ENCODE measurements at places on chromosomes 5 and 9. TPM values are rescaled to one million over a fixed set of nuclear protein-coding genes. Genes with fewer than 3 reads are reported as not detected.

GRCh38 chr9:120161776-120162175 lies 418.2 kb downstream of the CDK5RAP2 start:
- DNase-seq = no peak

GRCh38 chr5:9140711-9141110 lies 405.2 kb downstream of the SEMA5A start:
- DNase-seq = no peak

DNA sequence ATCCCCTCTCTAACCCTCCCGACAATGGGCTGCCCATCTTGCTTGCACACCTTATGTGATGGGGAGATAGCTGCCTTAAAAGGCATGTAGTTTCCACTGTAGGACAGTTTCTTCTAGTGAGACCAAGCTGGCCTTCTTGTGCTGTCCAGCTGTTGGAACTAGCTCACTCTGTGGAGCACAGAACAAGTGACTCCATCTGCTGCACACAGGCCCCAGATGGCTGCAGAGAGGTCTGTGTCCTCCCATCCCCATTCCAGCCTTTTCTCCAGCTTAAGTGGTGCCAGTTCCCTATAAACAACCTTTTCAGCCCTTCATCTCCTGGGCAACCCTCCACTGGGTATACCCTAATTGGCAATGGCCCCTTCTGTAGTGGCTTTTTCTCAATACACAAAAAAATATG lies 18.7 kb upstream of the PSD2 start:
- DNase-seq = no peak

MARCHF11 gene
- total RNA-seq = 26.6 TPM

DNA sequence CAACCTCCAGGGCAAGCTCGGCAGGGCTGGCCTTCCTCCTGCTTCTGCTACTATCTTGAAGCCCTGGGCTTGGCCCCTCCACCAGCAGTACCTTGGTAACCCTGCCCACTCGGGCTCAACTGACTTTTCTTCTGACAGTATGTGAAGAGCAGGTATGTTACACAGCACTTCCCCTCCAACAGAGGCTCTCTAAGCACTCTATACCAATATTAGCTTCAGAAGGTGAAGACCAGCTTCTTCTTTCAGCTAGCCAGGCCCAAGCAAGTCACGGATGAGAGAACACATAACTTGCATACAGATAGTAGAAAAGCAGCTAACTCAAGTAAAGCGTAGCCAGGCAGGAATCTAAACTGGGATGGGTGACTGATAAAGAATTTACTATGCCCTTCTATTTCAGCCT lies 64.3 kb downstream of the FEM1C start:
- DNase-seq = no peak

DNA sequence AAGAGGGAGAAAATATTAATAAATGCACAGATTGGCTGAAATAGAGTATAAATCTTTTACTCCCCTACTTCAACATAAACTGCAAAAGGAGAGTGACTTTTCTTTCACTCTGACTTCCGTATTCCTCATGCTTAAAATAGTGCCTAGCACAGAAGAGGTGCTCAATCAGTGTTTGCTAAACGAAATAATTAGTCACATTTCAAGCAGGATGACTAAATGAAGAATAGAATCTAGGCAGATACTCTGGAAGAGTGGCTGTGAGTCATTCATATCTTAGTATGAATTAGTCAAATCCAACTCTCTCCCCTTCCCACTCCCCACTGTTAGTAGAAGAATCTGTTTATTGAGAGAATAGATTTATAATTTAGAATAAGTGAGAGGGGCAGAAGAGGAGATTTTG lies 4.8 kb downstream of the CD274 start:
- DNase-seq = no peak

GRCh38 chr9:131722255-131722654 lies 17.6 kb downstream of the RAPGEF1 start:
- no peak for DNase-seq

SMIM33 gene
- not detected for total RNA-seq

DNA sequence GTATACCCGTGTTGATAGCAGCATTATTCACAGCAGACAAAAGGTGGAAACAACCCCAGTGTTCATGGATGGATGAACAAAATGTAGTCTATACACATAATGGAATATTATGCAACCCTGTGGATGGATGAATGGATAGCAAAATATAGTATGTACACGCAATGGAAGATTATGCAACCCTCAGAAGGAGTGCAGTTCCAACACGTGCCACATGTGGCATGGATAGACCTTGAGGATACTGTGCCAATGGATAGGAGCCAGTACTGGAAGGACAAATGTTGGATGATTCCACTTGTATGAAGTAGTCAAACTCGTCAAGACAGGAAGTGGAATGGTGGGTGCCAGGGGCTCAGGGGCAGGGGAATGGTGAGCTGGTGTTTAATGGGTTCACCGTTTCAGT lies 44.9 kb downstream of the PLEKHG4B start:
- no peak for DNase-seq

GRCh38 chr5:54985301-54986268 lies at the start of gene ESM1:
ESM1 (minus strand) TSS chr5:54985593; CDS start chr5:54985517, 76 bp downstream.
- DNase-seq = no peak

DNA sequence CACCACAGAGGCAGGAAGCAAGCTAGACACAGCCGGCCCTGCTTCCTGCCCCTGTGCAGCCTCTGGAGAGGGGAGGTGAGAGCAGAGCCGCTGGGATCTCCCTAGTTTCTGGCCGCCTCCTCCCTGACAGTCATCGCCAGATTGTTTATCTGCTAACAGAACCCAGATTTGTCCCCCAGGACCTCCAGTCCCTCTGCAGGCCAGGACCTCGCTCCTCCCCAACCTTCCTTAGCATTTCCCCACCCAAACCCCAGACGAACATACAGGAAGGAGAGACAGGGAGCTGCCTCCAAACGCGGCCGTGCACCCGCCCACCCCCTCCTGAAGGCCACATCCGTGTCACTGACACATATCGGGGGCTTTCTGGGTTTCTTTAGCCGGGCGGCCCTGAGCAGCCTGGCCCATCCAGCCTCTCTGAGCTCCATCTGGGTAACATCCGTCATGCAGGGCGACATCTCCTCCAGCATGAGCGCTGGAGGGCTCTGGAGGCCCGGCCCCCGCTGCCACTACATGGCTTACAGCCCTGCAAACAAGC lies 47.5 kb downstream of the DBH start:
- no peak for DNase-seq

MELK gene
- total RNA-seq = 99.8 TPM

- peak; percentile 79 for DNase-seq
Measured at GRCh38 chr5:164504141-164504772, 998.8 kb downstream of the MAT2B start.

FBP2 gene
- total RNA-seq = not detected

CCL21 gene
- total RNA-seq = not detected

DNA sequence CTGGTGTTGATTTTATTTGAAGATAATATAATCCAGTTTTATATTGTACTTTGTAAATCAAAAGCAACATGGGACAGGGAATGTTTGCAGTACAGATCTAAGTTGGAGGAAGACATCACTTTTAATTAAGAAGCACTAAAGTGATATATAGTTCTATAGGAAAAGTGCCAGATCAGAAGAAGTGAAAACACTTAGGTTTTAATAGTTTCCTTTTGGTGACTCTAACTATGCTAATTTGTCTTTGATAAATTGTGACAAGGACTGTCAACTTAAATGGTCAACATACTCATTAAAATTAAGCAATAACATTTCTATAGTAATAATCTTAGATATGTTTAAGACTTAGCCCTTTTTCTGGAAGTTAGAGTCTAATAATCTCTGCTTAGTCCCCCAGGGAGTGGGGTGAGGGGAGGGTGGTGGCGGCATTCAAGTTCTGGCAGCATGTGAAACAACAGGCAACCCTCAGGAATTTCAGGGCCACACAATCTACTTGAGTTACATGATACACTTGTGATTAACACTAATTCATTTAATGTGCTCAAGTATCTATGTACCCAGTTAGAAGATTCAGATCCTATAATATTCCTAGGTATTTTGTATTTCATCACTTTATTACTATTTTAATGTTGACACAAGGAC lies 1026.5 kb downstream of the NR2F1-AS1 start:
- DNase-seq = no peak

All from endodermal cell (in vitro differentiated cells).